AG09309 (cell line): ENCODE measurements at places on chromosomes 5 and 9.
A peak's percentile ranks its signal among the peaks of the same experiment; 100 is the strongest.

DNA sequence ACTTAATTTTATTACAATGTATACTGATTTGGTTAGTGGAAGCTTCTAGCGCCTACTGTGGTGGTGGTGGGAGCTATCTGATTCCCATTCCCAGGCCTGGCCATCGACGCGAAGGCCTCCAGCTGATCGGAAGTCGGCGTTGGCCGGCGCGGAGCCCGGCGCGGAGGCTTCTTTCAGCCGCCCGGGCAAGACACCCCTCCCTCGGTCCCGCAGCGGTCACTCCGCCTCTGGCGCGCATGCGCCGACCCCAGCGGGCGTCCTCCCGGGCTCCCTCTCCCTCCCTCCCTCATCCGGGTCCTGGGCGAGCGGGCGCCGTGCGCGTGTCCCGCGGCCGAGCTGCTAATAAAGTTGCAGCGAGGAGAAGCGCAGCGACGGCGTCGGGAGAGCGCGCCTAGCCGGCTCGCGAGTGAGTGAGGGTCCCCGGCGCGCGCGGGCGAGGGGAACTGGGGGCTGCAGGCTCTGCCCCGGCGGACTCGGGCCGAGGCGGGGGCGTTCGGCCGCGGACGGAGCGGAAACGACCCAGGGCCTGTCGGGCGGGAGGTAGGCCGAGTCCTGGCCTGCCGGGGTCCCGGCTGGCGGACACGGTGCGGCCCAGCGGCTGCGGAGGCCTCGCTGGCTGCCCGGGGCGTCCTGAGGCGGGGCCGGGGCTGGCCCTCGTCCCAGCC, at the start of gene SMAD5:
TSS of gene SMAD5 (plus strand) at position 289 of the 665 bp plus-strand sequence. CDS start 20,916 bp downstream, outside the sequence.
- peak; percentile 82 for DNase-seq

DNA sequence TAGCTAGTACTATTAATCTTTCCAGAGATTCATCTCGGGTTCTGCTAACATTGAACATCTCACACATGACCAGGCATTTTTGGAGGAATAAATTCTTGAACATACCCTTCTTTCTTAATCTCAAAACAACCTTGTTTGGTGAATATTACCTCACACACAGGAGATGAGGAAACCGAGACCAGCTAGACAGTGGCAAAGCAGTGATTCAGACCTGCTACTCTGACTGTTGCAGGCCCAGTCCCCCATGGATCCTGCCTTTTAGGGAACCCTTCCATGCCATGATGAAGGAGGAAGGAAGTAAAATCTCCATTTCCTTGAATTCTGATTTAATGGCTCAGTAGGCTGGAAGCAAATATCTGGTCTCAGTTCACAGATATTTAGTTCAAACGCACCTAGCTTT, 2.6 kb downstream of the PCSK5 start:
- no peak for DNase-seq

GRCh38 chr9:91192381-91193086, 169.2 kb downstream of the AUH start:
- DNase-seq, result no peak

DNA sequence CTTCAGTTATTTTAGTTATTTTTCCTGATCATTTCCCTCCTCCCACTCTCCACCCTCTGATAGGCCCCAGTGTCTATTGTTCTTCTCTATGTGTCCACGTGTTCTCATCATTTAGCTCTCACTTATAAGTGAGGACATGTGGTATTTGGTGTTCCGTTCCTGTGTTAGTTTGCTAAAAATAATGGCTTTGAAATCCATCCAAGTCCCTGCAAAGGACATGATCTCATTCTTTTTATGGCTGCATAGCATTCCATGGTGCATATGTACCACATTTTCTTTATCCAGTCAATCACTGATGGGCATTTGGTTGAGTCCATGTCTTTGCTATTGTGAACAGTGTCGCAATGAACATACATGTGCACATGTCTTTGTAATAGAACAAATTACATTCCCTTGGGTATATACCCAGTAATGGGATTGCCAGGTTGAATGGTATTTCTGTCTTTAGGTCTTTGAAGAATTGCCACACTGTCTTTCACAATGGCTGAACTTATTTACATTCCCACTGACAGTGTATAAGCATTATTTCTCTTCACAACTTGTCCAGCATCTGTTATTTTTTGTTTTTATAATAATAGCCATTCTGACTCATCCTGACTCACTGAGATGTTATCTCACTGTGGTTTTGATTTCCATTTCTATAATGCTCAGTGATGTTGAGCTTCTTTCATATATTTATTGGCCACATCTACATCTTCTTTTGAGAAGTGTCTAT, 17.2 kb upstream of the DIRAS2 start:
- no peak for DNase-seq

DNA sequence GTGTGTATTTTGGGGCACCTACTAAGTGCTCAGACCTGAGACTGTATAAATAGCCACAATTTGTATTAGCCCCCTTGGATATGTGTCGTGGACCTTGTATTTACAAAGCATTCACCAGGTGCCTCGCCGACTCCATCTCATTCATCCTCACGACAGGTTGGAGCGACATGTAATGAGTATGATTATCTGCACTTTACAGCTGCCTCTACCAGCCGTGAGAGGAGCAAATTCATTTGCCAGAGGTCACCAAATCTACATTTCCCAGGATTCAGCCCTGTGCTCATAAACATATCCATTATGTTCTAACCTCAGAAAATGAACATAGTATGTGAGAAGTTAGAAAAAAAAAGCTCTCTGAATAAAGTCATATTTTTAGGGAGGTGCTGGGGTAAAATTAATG, 167.4 kb downstream of the ZDHHC21 start:
- DNase-seq, result no peak

DNA sequence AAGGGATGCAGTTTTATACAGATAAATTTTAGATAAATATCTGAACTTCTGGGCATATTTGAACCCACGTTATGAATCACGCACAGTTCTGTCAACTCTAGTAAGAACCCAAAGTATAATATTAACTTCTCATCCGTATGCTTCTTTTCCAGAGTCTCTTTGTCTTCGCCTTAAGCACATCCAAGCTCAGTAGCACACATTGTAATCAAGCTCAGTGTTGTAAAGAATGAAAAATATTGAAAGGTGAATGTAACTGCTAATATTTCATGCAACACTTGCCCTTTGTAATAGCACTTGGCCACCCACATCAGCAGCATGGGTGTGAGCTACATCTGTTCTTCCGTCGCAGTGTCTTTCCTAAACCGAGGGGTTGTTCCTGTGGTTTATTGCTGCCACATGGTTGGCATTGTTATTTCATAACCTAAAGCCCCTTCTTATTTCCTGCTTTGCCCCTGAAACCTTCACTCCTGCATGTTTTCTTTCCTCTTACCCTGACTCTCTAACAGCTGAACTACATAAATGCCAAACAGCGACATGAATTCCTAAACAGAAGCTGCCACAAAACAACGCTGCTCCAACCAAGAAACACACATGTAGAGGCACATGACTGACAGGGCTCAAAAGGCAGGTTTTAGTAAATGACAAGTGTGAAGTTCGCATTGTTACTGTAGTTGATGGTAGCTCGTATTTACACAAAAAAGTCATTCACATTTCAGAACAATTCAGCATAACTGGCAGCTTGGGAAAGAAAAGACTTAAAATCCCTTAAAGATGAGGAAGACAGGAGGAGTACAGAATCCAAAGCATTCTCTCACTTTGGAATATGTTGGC, 190.1 kb upstream of the MEF2C start:
- no peak for DNase-seq

DNA sequence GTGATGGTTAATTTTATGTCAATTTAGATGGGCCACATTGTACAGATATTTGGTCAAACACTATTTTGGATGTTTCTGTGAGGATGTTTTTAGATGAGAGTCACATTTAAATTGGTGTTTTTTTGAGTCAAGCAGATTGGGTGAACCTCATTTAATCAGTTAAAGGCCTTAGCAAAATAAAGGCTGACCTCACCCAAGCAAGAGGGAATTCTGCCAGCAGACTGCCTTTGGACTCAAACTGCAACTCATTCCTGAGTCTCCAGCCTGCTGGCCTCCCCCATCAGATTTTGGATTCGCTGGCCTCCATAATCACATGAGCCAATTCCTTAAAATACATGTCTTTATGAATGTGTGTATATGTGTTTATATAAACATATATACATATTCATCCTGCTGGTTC, 282.7 kb upstream of the POU5F2 start:
- no peak for DNase-seq

DNA sequence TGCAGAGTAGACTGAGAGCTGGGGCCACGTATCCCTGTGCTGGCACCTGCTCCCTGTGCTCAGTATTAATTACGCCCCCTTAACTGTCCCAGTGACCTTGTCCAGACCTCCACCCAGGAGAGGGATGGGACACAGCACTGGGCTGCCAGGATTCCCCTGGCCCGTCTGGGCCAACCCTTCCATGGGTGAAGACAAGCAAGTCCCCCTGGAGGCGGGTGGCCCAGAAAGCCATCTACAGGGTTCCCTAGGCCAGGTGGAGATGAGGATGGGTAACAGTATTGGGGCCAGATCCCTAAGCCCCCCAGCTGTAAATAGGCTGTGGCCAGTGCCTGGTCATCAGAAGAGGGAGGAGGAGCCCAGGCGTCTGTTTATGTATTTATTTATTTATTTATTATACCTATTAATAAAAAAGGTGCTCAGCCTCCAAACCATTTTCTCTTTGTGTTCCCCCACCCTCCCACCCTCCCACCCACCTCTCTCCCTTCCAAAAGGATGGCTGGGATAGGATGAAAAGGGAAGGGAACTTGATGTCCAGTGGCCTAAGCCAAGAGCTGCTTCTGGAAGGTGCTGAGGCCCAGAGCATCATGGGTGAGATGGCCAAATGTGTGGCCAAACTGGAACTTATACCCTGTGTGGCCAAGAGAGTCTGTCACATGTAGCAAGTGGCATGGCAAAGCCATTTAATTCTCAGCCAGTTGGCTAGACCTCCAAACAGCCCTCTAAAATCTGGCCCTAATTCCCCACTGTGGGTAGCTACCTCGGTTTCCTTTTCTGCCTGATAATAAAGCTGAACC, 43.4 kb upstream of the TESK1 start:
- no peak for DNase-seq

DNA sequence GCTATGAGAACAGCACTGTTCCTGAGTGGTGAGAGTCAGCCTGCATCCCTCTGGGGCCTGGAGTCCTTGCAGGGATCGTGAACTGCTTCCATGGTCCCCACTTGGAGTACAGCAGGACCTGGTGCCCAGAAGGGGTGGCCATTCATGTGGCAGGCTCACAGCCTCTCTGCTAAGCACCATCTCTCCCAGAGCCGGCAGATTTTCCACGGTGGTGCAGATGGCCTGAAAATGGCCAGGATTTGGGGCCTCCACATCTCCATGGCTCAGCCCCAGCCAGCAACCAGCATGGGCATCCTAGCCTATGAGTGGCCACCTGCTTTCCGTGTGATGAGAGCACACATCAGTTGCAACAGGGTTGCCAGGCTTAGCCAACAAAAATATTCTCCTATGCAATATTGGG, 33.9 kb upstream of the SEMA4D start:
- DNase-seq, result no peak

GRCh38 chr5:124457101-124457500, 289.3 kb downstream of the ZNF608 start:
- DNase-seq, result no peak

DNA sequence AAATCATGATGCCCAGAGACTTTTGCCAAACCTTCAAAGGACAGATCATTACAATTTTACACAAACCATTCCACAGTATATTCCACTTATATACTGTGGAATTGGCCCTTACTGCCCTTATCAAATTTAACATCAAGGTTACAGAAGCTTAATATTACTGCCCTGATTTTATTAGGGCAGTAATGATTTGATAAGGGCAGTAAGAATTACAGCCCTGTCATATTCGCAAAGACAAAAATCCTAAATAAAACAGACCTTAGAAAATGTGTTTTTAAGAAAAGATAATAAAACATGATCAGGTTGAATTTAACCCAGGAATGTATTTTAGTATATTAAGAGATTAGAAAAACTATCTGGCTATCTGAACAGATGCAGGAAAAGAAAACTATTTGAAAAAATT, 7.7 kb upstream of the TMEM161B start:
- DNase-seq, result no peak

DNA sequence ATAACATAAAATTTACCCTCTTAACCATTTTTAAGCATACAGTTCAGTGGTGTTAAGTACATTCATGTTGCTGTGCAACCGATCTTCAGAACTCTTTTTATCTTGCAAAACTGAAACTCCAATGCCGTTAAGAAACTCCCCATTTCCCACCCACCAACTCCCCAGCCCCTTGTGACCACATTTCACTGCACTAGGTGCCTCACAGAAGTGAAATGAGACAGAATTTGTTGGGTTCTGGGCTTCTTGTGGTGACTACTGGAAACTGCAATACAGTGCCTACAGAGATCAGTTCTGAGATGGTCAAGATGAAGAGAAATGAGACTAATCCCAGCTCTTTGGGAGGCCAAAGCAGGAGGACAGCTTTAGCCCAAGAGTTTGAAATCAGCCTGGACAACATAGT, 202.1 kb upstream of the SLC30A5 start:
- DNase-seq, result no peak

- no peak for DNase-seq
These were observed 89.7 kb upstream of the PRLR start for GRCh38 chr5:35320029-35320428.

DNA sequence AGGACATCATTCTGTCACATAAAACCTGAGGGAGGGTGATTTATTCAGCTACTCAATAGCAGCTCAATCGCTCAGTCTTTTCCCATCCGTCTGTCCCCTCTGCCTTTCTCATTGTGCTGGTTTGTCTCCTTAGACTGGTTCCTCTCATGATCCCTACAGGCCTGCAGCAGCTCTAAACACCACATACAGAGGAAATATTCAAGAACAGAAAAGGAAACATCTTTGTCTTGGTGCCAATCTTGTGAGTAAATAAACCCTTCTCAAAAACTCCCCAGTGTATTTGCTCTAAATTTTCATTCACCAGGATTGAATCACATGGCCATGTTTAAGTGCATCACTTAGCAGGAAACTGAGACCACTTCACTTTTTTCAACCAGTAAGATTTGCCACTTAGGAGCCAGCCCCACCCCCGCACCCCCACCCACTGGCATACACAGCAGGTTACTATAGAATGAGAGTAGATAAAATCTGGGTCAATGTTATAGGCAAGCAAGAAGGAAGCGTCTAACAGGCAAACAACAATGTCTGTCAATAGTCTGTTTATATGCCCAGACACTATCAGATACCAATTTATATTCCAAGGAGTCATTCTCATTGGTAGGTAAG, 895.5 kb upstream of the DMAC1 start:
- no peak for DNase-seq

GRCh38 chr5:96814041-96814440, 6.3 kb upstream of the ERAP1 start:
- DNase-seq, result no peak

GRCh38 chr9:136488247-136489214, 5.7 kb upstream of the SEC16A start:
- DNase-seq, result no peak

DNA sequence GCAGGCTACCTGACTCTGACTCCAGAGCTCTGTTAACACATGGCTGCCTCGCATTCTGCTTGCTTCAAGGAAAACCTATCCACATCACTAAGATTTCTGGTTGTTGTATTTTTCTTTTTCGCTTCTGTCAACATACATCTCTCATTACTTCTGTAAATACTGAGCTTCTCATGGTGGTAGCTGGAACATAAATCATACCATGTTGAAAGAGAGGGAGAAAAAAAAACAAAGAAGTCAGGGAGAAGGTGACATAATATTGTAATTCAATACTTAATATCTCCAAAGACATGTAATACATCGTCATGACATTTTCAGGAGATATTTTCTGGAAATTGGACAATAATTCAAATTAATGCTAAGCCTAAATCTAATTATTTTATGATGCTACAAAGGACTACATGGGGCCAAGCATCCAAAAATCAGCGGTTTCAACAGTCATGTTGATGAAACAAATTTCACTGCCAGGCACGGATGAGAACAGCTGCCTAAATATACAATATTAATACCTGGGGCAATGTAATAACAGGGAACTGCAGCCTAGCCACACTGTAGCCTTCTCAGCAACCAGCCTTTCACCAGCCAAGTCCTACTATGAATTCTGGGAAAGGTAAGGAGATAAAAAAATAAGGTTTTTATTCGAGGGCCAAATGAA, 332.0 kb downstream of the TRIM32 start:
- no peak for DNase-seq
